ENCODE measurements at places on chromosomes 4 and X.
A peak's percentile ranks its signal among the peaks of the same experiment; 100 is the strongest.

- DNase-seq: no peak
These were observed 89.7 kb upstream of the KDR start for GRCh38 chr4:55215087-55215486.

GRCh38 chr4:164906368-164906767, 29.4 kb downstream of the APELA start:
- DNase-seq: no peak

DNA sequence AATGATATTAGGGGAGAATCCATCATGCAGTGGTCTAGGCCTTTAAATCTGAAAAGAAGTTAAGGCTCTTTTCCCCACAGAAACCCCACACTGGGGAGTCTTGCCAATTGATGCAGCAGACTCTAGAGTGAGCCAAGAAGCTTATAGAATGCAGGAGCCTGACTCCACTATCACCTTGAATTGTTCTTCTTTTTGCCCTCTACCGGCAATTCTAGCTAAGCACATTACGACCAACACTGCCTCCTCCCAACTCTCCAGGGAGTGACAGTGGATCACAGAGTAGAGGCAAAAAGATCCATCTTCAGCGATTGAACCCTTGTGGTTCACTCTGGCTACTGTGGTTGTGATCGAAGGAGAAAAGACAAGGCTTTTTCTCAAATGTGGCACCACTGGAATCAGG, 331.5 kb downstream of the NKX6-1 start:
- DNase-seq: no peak

GRCh38 chr4:80069108-80069836, 3.8 kb downstream of the ANTXR2 start:
- DNase-seq: no peak

- DNase-seq: no peak
These were observed 2664.4 kb downstream of the ARAP2 start for GRCh38 chr4:33579951-33580350.

DNA sequence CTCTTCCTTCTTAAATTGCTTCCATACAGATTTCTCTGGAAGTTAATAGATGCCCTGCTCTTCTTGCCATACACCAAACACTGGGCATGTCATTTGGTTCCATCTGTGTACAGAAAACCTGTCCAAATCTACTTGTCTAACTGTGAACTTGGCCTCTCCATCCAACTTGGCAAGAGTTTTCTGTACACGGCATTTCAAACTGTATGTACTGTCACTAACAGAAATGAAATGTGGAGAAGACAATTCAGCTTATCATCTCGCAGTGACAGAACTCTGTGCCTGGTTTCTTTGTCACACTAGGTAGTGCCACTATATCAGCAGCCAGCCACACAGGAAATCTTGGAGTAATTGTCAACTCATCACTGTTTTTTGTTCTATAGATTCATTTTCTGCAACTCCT, 58.2 kb downstream of the CXXC4 start:
- no peak for DNase-seq

- DNase-seq: no peak
These were observed 32.0 kb downstream of the GPRIN3 start for GRCh38 chr4:89275587-89275986.

DNA sequence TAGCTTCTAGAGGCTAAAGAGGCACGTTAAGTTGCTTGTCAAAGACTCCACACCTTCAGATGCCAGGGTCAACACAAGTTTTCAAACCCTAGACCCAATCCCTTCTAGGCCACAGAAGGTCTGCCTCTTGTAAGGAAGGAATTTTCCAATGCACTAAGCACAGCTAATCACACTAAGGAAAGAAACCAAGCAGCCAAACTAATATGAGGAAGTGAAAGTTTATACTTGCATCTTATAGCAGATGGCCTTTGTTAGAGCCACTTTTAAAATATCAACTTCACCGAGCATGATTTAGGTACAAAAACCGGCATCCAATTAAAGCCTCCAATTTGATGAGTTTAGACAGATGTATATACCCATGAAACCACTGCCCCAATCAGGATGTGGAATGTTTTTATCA, 9.9 kb downstream of the FHL1 start:
- DNase-seq: no peak

GRCh38 chr4:47926667-47927258, 12.4 kb upstream of the NFXL1 start:
- DNase-seq: peak; percentile 34

DNA sequence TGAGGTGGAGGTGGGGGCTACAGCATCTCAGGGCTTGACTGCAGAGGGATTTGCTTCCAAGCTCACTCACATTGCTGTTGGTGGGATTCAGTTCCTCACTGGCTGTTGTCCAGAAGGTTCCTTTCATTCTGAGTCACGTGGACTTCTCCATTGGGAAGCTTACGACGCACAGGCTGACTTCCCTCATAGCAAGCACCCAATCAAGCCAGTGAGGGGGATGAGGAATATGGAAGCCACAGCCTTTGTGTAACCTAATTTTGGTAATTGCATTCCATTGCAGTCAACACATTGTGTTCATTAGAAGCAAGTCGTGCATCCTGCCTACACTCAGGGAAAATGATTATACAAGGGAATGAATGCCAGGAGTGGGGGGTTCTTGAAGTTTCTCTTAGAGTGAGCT, 32.7 kb upstream of the MXRA5 start:
- DNase-seq: no peak

- DNase-seq: no peak
These were observed at the start of gene NRK for GRCh38 chrX:105822138-105823091. TSS of gene NRK (plus strand) at chrX:105822539. CDS start at chrX:105822846, 307 bp downstream.

- DNase-seq: no peak
These were observed 310.2 kb downstream of the FAT4 start for GRCh38 chr4:125624951-125625350.

DNA sequence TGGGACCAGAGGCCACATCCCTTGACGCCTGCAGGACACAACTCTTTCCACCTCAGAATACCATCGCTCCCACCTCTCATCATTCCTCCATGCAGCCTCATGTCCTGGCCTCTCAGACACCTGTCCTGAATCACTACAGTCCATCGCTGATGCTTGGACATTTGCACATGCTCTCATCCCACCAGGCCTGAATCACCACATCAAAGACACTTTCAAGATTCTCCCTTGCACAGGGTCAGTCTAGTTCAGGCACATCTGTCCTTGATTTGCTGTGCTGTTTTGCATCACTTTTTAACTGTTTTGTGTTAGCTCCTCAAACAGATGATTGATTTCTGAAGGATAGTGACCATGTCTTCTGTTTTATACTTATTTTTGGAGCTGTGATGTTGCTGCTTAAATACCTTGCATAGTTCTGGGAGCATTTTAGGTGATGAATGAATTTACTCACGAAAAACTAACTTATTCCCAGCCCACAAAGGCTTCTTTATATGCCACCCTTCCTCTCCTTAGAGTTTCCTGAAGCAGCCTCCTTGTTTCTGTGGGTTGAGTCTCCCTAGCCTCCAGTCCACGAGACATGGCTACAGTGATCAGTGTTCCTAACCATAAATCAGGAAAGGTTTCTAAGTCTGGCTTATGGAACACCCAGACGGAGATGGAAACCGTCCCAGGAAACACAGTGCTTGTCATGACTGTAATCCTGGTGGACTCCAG, 2.6 kb downstream of the FAM114A1 start:
- DNase-seq: no peak

GRCh38 chr4:101724093-101724492, 66.4 kb upstream of the BANK1 start:
- peak; percentile 3 for DNase-seq

DNA sequence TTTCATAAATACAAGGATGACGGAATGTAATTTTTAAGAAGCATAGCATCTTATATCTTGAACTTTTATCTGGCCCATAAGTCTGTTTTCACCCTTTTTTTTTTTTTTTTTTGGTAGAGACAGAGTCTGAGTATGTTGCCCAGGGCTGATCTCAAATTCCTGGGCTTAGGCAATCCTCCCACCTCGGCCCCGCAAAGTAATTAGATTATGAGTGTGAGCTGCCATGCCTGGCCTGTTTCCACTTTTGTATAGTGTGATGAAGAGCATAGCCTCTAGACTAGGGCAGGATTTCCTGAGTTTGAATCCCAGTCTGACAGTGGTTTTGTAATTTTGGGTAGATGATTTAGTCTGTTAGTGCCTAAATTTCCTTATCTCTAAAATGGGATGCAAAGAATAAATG, 11.0 kb downstream of the STIM2 start:
- no peak for DNase-seq

DNA sequence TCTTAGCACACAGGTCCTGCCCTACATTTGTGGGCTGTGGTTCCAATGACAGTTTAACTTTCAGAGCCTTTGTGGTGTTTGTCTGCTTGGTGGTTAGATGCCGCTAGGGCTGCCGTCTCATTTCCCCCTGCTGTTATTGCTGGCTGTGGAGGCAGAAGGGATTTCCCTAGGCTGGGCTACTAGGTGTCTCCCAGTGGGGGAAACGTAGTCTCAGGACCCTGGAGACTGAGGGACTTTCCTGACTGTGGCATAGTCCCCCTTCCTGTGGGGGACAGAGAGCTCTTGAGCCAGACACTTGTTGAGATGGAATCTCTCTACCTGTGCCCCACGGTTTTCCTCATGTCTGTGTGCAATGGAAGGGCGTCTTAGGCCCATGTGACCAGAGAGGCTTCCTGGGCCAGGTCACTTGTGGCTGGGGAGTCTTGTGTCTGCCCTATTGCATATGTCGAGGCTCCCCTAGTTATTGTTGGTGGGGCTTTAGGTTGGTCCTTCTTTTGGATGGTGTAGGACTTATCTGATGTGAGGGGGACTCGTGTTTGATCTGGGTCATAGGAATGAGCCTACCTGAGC, 68.2 kb downstream of the ARHGAP10 start:
- DNase-seq: no peak

DNA sequence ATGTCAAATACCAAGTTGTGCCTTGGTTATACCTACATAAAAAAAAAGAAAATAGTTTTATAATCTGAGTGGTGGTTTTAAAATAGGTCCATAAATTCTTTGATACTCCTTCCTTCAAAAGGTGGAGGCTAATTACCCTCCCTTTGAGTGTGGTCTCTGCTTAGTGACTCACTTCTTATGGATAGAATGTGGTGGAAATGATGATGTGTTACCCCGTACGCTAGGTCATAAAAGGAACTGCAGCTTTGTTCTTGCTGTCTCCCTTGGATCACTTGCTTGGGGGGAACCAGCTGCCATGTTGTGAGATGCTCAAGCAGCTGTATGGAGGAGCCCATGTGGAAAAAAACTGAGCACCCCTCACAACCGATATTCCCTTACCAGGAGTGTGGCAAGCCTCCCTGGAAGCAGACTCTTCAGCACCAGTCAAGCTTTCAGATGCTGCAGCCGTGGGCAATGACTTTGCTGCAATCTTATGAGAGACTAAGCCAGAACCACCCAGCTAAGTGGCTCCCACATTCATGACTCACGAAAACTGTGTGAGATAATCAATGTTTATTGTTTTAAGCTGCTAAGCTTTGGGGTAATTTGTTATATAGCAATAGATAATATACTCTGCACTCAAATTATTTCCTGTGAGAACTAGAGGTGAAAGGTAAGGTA, 195.0 kb upstream of the GATB start:
- no peak for DNase-seq

- no peak for DNase-seq
These were observed 17.0 kb downstream of the RBMX2 start for GRCh38 chrX:130418740-130419139.

DNA sequence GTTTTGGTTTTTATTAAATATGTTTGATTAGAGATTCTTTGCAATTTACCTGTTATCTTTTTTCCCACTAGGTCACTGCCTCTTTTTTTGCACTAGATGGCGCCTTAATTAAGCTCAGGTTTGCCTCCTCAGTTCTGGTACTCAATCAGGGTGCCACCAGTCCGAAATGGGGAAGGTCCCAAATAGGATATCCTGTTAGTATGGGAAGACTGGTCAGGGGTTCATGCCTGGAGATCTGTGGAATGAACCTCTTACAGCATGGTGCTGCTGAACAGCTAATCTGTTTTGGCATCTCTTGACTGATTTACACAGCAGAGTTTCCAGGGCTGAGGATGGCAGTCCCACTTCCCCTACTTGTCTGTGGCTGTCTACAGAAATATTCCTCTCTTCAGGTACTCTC, 24.2 kb upstream of the VSIG1 start:
- DNase-seq: no peak

GRCh38 chrX:10296576-10296975, 139.8 kb downstream of the CLCN4 start:
- DNase-seq: no peak

GRCh38 chrX:23902419-23902818, 5.3 kb downstream of the APOO start:
- no peak for DNase-seq

GRCh38 chrX:12693754-12694153, 97.5 kb upstream of the PRPS2 start:
- DNase-seq: no peak

DNA sequence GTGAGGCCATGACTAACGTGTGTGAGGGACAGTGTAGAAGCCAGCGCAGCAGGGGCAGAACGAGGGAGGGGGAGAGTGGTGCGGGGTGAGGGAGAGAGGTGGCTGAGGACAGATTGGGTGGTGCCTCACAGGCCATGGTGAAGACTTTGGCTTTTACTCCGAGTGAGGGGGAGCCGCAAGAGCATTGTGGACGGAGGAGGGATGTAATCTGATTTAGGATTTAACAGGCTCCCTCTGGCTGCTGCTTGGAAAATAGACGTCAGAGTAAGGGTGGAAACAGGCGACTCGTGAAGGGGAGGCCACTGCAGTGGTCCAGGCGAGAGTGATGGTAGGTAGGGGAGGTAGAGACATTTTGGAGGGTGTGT, 13.0 kb downstream of the PPP1R3F start:
- no peak for DNase-seq

DNA sequence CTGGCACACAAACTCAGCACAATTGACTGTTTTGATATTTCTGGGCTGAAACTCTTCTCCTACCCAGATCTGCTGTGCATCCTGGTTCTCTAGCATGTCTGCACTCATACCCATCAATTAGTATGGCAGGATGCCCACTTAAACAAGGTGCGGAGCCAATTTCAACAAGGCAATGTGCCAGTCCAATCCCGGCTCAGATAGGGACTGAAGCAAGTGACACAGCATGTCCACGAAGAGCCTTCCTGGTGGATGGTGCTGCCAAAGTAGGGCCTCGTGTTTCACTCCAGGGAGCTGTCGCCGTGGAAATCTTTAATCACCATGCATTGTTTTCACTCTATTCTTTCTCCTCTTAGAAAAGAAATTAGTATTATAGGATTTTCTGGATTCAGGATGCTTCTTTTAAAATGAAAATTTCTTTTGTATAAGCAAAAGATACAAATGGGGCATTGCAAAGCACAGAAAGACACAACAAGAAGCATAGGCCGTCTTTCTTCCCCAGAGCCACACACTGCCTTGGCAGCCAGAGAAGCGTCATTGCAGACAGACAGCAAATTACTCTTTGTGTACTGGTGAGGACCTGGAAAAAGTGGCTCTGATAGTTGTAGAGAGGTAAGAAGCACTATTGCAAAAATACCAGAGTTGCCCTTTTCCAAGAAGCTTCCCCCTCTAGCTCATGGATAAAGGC, 40.6 kb upstream of the LSM6 start:
- no peak for DNase-seq

GRCh38 chrX:8845060-8845459, 43.9 kb upstream of the FAM9A start:
- DNase-seq: no peak

DNA sequence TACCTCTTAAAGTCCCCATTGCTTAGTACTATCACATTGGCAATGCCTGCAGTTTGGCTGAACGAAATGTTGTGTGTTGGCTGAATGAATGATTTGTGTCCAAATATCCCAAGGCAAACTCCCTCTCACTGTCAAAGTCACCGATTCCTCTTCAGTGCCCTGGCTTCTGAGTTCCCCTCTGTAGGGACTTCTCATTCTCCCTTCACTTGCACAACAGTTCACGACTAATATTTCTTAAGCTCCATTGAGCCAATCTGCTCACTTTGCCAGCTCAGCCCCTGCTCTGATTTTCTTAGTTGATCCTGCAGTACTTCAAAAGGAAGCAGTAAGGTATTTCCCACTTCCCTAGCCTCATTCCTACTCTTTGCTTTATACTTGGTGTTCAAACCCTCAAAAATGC, 21.9 kb upstream of the PACRGL start:
- DNase-seq: no peak
